ENCODE measurements at places on chromosomes 2 and 18.

- DNase-seq = peak; percentile 89
Observed at GRCh38 chr2:127226520-127227263, 6.6 kb upstream of the CYP27C1 start.

- DNase-seq = no peak
Observed at GRCh38 chr2:74537140-74537539, 7.4 kb downstream of the HTRA2 start.

DNA sequence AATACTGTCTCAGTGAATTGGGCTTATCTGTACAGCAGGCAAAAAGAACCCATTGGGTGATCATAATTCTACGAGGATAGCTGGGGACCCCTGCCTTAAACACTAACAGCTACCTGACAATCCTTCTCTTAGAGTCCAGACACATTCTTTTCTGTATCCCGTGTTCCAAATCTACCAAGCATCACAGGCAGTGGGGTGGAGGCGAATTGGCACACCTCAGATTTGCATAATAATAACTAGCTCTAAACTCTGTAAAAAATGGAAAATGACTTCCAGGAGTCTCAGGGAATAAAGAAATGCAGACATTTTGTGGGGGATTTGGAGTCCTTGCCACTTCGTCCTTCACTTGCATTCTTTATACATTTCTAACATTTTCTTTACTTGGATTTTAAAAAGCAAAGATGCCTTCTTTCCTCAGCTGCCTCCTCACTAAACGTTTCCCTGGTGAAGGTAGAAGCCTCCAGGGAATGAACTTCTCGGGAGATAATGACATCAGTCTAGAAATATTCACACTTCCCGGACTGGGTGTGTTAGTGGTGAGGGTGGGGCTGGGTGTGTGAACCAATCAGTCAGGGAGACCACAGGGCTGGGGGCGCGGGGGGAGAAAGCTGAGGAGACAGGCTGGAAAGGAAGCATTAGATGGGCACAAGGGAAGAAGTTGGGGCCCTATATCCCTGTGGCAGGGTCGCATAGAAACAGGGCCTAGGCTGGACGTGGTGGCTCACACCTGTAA lies 59.1 kb upstream of the BOD1L2 start:
- DNase-seq = no peak

GRCh38 chr2:209391776-209392401 lies 32.0 kb upstream of the MAP2 start:
- DNase-seq = peak; percentile 34

DNA sequence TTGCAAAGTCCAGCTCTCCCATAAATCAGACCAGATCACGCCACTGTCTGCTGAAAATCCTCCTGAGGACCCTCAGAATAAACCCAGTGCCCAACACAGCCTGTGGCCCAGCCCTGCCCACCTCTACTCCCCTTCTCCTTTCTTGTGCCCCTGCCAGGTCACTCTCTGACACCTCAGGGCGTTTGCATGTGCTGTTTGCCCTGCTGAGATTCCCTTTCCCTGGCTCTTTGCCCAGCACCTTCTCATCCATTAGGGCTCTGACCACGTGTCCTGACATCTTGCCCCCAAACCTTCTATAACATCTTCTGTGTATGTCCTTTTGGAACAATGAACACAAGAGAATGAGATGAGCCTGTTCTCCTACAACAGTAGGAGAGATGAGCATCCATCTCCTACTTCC lies 18.5 kb upstream of the NMUR1 start:
- no peak for DNase-seq

DNA sequence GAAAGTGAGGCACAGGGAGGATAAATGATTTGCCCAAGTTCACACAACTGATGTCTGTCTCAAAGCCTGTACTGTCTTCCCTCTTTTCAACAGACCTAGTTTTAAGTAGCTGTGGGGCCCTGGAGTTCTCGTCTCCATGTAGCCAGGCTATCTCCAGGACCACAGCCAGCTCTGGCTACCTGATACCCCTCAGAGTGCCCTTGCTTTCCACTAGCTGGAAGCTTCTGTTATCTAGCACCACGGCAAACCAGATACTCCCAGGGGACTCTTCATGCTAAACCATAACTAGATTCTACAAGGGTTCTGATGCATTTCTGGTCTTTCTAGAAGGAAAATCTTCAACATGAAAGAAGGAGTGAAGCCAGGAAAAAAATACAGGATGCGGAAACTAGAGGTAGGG lies 137.3 kb downstream of the GALNT14 start:
- no peak for DNase-seq

- DNase-seq = no peak
Observed at GRCh38 chr2:208440716-208441115, 34.1 kb downstream of the PTH2R start.

GRCh38 chr18:36427369-36427768 lies 129.9 kb downstream of the FHOD3 start:
- DNase-seq = no peak

GRCh38 chr18:45830917-45831316 lies 5.4 kb downstream of the SIGLEC15 start:
- DNase-seq = no peak

DNA sequence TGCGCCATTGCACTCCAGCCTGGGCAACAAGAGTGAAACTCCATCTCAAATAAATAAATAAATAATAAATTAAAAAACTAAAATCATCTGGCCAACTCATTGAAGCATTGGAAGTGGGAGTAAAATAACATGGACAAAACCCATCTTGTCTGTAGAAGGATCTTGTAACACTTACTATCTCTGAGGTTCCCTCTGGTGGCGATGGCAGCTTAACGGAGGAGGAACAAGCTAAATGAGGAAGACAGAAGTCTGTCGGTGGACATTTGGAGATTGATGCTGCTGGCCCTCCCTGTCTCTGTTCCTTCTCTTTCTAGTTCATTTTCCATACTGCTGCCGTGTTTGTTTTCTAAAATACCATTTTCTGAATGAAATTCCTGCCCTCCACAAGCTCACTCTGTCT lies 43.4 kb downstream of the ZCCHC2 start:
- DNase-seq = peak; percentile 5

DNA sequence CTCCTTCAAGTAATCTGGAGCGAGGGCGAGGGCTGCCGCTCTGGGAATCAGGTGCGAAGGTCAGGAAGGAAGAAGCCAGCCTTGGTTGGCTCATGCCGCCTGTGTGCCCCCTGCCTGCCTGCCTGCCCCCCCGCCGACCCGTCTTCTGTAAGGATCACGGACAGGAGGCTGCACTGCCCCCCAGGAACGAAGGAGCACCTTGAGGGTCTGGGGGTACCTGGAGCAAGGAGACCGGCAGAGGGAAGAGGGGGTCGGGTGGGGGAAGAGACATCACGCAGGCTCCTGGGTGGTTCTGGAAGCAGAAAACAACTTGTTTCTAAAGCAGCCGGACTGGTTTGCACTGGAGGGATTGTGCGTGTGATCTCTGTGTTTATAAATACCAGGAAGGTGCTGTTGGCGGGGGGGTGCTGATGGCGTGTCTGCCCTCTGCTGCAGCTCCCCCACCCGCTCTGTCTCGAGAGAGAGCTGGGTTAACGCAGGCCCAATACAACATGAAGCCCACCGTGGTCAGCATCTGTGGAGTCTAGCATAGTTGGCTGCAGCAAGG lies 1.7 kb downstream of the FOSL2 start:
- DNase-seq = peak; percentile 59

DNA sequence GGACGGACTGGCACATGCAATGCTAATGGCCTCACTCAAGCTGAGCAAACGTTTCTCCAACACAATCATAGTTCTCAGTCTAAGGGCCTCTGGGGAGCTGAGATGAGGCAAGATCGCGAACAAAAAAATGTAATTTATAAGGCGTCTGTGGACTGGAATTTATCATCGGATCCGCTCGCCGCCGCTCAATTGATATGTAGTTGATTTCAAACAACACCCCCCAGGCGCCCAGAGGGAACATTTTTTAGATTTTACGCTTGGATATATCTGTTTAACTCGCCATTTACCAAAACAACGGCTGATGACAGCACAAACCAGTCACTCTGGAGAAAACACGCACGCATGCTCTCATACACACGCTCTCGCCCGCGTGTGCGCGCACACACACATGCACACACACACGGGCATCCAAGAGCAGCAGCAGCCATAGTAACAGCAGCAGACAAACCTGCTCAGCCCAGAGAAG lies 335.8 kb downstream of the SMAD2 start:
- DNase-seq = no peak

DNA sequence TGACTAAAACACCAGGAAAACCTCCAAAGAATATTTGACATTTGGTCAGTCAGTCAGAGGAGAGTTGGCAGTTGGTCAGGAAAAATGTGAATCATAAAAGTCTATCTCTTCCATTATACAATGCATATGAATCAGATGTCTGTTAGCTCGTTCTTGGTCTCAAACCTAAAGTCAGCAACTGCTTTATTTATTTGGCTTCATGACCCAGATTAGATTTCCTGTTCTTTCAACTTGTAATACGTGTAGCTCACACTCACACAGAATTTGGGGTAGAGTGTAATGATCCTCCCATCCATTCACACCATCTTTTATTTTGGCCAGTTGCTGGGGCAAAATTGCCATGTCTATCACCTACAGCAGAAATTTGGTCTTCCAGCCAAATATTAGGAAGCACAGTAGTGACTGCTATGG lies 81.9 kb upstream of the COL5A2 start:
- DNase-seq = peak; percentile 89

- no peak for DNase-seq
Observed at GRCh38 chr2:72934683-72935610, 17.6 kb downstream of the EMX1 start.

DNA sequence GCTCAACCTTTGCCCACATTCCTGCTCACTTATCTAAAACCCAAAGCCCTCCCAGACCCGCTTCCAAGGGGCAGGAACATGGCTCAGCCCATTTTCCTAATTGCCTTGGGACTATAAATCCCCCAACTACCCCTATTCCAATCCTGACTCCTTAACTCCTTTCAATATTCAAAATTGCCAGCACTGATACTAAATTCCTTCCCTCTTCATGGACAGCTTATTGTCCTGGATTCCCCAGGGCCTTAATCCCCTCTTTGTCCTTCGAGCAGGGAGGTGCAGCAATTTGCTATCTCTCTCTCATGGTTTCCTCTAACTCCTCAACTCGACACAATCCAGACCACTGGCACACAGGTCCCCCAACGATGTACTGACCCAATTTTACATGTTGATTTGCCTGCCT lies 99.1 kb downstream of the SLC25A12 start:
- DNase-seq = no peak

DNA sequence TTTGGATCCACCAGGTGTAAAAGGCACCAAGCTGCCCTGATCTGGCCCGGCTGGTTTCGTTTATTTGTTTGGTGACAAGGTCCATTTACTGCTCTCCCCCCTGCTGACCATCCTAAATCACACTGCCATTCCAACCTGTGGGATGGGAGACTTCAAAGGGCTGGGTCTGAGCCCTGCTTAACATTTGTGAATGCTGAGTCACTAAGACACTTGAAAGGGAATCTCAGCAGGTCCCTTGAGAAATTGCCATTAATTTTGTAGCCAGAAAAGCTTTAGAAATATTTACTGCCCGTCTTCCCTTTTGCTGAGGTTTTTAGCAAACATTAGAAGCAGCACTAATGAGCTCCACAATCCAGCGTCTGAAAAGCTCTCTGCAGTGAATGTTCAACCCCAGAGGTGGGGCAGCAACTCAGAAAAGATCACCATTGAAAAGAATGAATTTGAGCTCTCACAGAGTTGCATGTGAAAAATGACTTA lies 133.8 kb downstream of the ARL4C start:
- peak; percentile 82 for DNase-seq

DNA sequence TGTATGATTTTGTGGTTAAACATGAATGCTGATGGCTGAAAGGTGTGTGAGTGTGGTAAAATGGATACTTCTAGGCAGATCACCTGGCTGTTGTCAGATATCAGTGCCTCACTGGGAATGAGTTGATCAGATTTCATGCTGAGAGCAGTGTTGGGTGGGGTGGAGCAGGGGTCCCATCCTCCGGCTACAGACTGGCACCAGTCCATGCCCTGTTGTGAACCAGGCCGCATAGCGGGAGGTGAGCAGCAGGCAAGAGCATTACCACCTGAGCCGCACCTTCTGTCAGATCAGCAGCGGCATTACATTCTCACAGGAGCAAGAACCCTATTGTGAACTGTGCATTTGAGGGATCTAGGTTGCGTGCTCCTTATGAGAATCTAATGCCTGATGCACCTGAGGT lies 78.7 kb downstream of the GLI2 start:
- no peak for DNase-seq

DNA sequence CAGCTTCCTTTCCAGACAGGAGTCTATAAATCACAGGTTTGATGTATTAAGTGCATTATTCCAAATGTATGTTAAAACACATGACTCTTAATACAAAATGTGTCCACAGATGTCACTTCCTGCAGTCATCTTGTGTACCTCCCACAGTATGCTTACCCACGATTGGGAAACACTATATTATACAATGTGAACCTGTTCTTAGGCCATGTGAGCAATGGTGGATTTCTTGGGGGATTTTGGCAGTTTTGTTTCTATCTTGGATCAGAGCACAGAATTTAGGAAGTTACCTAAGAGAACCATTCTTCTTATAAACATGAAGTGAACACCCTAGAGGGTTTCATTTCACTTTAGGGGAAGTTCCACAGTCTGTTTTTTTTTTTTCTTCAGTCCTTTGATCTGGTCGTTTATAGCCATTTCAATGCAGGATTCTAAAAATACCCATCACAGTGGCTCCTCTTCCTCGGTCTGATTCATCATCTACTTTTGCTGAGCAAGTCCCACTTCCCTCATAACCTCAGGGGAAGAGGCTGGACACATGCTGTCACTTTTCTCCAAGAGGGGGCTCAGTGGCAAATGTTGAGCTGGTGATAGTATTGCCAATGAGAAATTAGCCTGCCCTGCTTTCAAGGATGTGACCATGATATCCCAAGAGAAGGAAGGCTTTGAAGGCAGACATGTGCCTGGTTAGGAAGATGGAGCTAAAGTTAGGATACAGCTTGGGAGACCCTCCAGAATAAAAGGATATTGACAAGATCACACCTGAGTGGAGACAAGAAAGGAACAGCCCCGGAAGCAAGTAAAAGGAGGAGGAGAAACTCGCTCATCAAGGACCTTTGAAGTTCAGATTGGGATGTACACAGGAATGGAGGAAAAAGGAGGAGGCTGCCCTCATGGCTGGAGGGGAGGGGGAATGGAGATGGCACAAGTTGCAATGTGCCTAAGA lies 22.6 kb downstream of the PLEK start:
- DNase-seq = no peak

GRCh38 chr18:56632070-56633022 lies 6.0 kb downstream of the TXNL1 start:
- DNase-seq = no peak

DNA sequence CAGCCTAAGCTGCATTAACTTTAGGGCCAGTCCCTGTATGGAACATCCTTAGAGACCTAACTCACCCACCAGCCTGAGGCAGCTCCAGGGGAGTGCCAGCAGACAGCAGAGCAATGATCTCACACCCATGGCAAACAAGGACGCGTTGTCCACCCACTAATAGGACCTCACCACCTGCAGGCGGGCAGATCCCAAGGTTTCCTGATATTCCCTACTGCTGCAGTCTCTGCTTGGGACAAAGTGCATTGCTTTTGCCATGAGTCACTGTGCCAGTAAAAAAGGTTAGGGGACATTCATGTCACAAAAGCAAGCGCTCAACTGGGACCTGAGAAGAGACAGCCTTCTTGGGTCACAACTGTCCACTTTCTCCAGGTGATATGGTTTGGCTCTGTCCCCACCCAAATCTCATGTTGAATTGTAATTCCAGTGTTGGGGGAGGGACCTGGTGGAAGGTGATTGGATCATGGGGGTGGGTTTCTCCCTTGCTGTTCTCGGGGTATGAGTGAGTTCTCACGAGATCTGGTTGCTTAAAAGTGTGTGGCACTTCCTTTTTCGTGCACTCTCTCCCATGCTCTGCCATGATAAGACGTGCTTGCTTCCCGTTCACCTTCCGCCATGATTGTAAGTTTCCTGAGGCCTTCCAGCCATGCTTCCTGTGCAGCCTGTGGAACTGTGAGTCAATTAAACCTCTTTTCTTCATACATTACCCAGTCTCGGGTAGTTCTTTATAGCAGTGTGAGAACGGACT lies 160.2 kb downstream of the MIB1 start:
- DNase-seq = no peak
